ENCODE measurements at places on chromosomes 2 and 18.

- DNase-seq = no peak
Measured at GRCh38 chr2:218010984-218011652, 8.3 kb upstream of the TNS1 start.

DNA sequence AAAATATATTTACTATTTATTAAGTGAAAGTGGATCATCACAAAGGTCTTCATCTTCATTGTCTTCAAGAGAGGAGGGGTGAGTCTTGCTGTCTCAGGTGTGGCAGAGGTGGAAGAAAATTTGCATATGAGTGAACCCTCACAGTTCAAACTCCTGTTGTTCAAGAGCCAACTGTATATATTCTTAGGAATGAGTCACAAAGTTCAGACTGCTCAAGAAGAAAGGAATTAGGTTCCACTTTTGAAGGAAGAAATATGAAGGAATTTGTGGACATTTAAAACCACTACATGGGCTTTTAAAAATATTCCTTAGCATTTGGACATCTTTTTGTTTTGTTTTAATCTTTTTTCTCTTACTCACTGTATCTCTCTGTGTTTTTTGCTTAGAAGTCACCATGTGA, 212.6 kb downstream of the INSIG2 start:
- DNase-seq = no peak

DNA sequence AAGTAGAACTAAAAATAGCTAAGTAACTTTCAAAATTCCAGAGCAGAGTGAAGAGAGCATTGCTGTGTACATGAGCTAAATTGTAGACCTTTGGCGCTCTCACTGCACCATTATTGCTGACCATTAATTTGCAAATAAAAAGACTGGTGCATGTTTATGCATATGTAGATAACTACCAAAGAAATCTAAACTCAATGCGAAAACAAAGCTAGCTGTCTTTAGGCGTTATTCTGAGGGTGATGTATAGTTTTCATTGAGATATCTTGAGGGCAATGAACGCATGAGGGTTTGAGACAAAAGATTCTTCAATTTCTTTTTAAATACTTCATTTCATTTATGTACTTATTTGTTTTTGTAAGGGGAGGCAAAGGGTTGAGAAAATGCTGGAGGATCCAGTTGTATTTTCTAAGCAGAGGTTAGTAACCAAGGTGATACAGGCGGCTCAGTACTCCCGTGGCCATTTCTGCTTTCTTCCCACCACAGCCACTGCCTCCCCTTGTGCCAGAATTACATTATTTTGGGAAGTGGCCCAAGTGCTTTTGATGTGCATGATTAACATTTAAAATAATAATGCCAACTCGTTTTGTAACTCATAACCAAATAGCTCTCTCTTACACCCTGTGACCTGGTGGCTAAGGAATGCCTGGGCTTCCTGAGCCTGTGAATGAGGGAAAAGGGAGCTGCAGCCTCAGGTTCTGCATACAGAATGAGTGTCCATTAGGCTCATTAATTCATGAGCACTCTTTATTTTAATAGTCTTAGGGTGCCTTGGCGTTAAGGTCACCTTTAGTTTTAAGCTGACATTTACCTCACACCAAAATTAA, 797.8 kb upstream of the GYPC start:
- DNase-seq = no peak

- no peak for DNase-seq
Measured at GRCh38 chr18:45687621-45688020, 36.4 kb upstream of the SLC14A1 start.

GRCh38 chr2:53317861-53318260, 449.7 kb upstream of the CHAC2 start:
- DNase-seq = no peak

DNA sequence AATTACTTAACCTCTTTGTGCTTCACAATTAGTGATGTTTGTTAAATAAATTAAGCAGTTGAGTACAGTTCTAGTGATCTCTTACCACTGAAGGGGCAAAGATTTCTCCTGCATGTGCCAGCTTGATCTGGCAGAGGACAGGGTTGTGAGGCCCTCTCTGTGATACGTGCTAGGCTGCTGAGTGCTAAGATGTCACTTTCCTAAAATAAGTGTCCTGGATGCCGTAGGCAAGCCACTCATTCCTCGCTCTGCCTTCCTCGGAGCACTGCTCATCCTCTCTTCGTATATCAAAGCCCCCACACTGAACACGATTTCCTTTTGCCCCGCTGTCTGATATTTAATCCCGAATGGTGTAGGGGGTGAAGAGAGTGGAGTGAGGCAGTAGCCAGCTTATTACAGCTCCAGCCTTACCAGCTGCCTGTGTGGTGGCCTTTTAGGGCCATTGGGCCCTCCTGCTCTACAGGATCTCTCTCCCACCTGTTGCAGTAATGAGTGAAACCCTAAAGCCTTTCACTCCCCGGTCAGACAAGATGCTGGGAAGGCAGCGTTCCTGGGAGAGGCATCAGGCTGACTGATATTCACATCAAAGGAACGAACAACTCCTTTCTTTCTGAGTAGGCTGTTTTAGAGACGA, 40.5 kb downstream of the PTPRM start:
- no peak for DNase-seq

- no peak for DNase-seq
Measured at GRCh38 chr2:59034837-59035236, 793.7 kb upstream of the FANCL start.

GRCh38 chr2:169853041-169853668, 25.9 kb downstream of the UBR3 start:
- no peak for DNase-seq

GRCh38 chr2:225574582-225575138, 175.2 kb downstream of the NYAP2 start:
- DNase-seq = no peak

DNA sequence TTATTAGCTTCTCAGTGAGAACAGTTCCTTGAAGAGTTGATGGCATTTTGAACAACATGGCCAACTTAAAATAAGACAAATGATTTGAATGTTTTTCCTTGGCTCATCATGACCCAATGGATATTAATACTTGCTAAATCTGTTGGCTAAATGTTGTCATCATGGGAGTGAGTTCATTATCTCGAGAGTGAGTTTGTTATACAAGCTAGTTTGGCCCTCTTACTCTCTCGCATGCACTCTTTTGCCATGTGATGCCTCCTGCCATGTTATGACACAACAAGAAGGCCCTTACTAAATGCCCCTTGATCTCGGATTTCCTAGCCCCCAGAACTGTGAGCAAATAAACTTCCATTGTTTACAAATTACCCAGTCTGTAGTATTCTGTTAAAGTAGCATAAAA, 22.9 kb upstream of the SANBR start:
- no peak for DNase-seq

GRCh38 chr18:45173799-45174519, 441.3 kb upstream of the SLC14A2 start:
- no peak for DNase-seq

GRCh38 chr2:25330937-25331336, 10.8 kb downstream of the DNMT3A start:
- DNase-seq = no peak

DNA sequence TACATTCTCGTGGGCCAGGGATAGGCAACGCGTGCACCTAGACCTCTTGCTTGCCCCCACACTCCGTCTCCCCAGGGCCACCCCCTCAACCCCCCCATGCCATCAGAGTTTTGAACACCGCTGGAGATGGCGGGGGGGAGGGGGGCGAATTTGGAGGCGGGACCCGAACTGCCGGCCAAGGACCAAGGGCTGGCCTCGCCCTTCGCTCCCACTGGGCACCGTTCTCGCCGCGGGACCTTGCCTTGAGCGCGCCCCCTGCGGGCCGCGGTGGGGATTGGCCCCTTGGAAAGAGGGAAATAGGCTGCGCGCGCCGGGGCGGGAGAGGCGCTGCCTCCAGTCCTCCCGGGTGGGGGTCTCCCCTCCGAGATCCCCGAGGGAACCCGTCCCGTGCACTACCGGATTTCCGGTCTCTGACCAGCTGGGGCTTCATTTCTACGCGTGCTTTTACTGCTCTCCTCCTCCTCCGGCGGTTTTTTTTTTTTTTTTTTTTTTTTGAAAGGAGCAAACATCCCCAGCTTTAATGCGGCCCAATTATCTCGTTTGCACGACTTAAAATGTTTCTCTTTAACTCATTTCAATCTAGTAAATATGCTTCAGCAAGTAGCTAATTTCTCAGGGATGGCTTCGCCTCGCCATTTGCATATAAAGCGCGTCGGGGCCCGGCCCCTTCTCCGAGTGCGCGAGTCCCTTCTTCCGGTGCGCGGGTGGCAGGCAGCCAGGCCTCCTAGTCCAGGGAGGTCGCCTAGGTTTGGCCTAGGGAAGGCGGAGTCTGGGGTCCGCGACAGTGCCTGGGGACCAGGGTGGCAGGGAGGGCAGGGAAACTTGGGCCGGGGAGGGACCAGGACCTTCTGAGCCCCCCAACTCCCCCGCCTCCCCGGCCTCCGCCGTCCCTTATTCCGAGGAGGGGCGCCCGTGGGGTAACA, 10.0 kb upstream of the GBX2 start:
- no peak for DNase-seq
